Activated CD4-positive, alpha-beta T cell treated with anti-CD3 and anti-CD28 coated beads for 48 hours (primary cell): ENCODE measurements at places on chromosomes 11 and 22.
A peak's percentile ranks its signal among the peaks of the same experiment; 100 is the strongest.

GRCh38 chr11:119790476-119790875, 61.5 kb upstream of the NECTIN1 start:
- DNase-seq, result no peak

DNA sequence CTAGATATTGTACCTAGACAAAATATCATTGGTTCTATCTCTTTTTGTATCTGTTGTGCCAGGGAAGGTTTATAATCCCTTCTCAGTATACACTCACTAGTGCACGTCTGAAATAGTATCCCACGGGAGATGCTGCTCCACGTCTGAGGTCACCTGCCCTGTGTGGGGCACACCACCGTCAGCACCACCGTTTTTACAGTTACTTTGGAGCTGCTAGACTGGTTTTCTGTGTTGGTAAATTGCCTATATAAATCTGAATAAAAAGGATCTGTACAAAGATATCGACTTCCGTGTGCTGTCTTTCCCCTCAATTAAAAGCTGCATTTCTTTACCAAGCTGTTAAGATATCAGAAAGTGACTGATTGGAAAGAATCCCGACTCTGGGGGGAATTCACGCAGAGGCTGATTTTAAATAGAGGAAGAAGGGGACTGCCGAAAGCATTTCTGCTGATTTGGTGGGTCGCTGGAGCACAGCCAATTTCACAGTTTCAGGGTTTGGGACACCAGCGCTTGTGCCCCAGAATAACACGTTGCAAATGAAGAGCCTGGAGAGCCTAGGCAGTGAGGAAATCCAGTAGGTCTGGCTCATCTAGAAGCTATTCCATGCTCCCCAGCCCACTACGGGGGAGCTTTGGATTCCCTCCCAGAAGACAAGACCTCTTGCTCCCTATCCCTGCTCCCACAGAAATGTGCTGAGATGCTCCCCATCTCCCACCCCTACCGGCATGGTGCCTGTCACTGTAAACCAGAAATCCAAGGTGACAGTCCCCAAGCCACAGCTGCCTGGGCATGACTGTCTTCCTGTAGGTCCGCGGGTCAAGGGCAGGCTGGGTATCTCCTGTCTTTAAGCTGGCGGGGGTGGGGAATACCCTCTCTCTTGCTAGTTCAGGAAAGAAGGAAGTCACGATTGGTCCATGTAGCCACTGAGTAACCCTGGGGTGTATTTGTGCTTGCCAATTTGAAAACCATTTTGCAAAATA, 12.7 kb upstream of the MYO18B start:
- no peak for DNase-seq

DNA sequence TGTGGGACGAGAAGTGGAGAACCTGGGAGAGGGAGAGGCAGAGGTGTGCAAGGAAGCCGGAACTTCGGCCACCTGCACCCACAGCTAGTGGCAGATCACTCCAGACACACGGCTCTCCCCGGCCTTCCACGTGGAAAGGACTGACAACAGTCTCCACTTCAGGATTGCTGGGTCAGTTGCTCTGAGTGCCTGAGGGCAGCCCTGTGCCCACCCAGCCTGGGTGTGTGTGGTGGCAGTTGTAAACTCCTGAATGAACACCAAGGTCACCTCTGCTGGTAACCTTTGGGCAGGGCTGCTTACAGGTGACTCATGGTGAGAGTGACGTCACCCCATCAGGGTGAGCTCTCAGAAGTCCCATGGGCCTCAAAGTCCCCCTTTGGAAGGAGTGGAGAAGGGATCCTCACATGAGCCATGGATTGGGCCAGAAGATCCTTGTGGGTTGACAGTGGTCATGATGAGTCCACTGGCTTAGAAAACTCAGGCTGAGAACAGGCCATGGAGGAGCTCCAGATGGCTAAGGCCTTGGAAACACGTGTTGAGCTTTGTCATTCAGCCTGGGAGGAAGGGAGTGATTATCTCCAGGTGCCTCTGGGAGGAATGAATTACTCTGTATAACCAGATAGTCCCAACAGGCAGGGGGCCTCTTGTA, 71.3 kb downstream of the BCR start:
- DNase-seq, result peak; percentile 44

- no peak for DNase-seq
These were observed 105.7 kb downstream of the TSPAN18 start for GRCh38 chr11:44832452-44832851.

DNA sequence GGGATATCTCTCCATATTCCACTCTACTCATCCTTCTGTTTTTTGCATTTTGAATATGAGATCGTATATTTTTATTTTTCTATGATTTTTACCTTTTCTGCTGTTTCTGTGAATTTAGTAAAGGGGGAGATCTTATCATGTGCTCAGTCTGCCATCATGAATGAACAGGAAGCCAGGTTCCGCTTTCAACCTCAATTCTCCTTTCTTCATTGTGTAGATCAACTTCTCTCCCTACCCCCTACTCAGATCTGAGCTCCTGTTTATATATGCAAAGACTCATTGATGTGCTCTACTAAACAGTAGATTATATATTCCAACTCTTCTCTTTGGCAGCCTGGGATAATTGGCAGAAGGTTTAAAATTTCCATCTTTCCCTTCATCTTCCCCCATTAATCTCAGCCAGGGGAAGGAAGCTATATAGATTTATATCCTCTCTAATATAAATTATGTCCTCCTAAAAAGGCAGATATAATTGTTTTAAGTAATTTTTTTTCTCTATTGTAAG, 336.7 kb upstream of the PLET1 start:
- DNase-seq, result no peak

DNA sequence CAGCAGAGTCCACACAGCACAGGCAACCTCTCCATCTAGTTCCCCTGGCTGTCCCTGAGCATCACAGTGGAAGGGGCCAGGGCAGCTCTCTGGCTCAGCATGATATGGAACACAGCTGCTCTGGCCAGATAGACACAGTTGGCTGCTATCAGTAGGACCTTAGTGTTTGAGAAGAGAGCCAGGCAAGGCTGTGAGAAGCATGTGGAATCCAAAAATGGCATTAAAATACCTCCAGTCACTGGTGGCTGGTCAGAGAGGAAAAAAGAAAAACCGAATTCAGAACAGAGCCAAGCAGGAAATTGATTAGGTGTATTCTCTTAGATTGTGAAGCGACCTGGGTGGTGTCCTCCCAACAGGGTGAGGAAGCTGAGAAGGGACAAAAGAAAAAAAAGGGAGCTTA, 27.9 kb downstream of the SERPINH1 start:
- no peak for DNase-seq

DNA sequence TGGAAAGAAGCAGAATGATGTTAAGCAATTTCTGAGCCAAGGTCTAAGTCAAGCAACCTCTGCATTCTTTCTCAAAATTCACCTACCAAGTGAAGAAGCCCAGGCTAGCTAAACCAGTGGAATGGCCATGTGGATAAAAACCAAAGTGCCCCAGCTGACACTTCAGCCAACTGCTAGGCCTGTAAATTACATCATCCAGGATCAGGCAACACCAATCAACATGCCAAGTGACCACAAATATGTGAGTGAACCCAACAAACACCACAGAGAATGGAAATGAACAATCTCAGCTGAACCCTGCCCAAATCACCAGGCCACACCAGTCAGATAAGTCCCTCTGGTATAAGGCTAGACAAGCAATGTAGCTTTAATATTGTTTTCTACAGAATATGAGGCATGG, 25.1 kb upstream of the FJX1 start:
- DNase-seq, result no peak

DNA sequence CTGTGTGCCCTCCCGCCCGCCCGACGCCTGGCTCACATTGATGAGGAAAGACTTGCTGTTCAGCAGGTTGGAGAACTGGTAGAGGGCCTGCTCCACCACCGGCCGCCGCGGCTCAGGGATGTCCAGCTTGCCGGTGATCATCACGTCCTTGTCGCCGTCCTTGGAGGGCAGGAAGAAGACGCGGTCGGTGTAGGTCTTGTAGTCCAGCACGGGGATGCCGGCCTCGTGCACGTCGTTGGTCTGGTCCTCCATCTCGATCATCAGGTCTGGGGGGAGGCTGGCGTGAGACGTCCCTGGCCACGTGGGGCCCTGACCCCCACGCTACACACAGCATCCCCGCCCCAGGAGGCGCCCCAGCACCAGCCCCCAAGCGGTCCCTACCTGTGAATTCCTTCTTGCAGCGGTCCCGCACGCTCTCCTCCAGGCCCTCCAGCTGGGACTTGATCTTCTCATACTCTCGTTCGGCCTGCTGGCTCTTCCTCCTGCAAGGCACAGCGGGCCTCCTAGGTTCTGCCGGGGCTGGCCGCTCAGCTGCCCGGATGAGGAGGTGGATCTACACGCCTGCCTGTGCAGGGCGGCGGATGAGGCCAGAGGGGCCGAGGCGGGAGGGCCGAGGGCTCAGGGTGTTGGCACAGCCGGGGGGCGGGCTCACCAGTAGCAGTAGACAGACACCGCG, 10.7 kb upstream of the MAPK11 start:
- DNase-seq, result no peak

GRCh38 chr11:2434506-2435255, 9.6 kb downstream of the TRPM5 start:
- no peak for DNase-seq
